ENCODE measurements at places on chromosomes 3 and 15.

DNA sequence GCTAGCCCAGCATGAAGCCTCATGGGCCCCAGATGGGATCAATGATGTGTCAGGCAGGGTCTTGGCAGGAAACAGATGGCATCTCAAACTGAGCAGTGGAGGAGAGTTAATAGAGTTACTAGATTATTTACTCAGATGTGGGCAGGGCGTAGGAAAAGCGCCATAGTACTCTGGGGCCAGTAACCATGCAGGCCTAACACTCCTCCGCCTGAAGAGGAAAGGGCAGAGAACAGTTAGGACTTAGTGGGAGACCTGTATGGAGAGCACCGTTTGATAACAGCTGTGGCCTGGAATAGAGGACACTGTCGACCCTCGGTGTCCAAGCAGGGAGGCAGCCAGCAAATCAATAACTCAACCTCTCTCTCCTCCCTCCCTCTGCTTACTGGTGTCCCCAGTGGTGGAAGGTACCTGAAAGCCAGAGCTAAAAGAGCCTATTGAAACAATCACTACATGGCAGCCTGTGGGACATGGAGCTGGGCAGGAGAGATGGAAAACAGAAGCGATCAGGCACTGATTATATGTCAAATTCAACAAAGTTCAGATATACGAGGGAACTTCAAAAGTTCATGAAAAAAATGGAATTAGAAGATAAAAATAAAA is 111.4 kb upstream of the CCNL1 start:
- DNase-seq = no peak

DNA sequence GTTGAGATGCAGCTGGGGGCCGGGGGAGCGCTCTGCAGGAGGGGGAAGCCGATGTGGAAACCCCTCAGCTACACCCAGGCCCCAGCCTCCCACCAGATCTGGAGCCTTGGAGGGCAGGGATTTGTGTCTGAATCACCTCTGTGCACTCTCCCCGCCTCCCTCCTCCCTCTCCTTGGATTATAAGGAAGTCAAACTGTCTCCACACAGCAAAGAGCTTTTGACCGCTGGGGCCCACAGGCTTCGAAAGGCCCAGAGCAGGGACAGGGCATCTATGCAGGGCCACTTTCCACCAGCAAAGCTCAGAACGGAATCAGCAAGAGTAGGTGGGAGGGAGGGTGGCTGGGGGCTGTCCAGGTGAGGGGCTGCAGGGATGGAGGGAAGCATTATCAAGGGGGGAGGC is 68.9 kb downstream of the IQSEC1 start:
- DNase-seq = no peak

GRCh38 chr15:58146749-58147148 is 8.6 kb downstream of the AQP9 start:
- no peak for DNase-seq

DNA sequence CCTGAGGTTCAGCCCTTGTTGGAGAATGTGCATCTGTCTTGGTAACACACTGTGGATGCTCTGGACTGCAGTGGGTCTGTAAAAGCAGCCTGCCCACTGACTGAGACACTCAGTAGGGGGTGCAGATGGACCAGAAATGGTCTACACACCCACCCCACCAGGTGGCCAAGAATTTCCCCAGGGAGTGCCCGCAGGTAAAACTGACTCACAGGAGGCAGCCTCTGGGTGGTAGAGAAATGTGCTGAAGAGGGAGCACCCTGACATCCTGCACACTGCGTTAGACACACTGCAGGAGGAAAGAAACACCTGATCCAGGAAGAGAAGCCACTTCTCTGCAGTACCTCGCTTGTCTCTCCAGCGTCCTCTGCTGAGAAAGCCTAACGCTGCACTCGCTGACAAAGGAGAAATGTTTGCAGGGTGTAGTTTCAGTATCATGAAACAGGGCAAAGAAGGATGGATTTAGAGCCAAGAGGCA is 109.5 kb upstream of the ABHD17C start:
- DNase-seq = no peak

DNA sequence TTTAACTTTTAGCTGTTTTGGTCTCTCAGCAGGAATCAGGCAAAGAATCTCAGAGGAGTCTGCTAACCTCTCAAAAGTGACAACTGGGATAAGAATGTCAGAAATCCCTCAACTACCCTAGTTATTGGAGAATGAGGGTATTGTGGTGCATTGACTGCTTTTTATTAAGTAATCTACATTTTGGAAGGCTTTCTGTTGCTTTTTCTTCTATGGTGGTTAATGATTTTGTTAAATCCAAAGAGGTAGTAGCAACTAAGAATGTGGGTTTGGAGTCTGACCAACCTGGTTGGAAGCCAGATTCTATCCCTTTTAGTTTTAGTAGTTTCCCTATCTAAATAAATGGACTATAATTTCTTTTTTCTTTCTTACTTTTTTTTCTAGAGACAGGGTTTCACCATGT is 94.7 kb upstream of the RNF7 start:
- DNase-seq = no peak

DNA sequence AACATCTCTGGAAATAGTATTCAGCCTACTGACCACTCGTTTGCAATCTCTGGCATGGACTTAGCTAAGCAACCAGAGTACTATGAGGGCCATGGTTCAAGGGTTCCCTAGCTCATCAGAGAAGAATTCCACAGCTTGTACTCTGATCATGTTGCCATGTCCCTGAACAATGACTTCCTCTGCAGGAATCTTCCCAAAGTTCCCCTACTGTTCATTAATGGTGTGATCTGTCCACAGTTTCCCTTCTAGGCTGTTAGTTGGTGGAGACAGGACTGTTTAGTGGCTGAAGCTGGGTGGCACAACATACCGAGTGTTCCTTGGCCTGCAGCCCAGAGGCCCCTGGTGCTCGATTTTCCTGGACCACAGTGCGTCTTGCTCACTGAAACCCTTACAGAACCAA is 44.4 kb upstream of the GALNT15 start:
- DNase-seq = no peak

GRCh38 chr15:36598529-36599177 is 19.2 kb downstream of the CDIN1 start:
- no peak for DNase-seq

Data from NCI-H2171 (cell line).